Mucosa of descending colon (tissue), 3 donors: ENCODE measurements at places on chromosomes 5 and 9.

GRCh38 chr5:163512526-163512925 is 7.1 kb downstream of the MAT2B start:
- no peak for DNase-seq

GRCh38 chr5:96626956-96627355 is 35.2 kb upstream of the CAST start:
- no peak for DNase-seq

- no peak for DNase-seq
Observed at GRCh38 chr9:105637787-105638395, 24.4 kb upstream of the TAL2 start.

- no peak for DNase-seq
Observed at GRCh38 chr9:88923092-88923491, 68.2 kb upstream of the S1PR3 start.

- no peak for DNase-seq
Observed at GRCh38 chr5:77229887-77230286, 19.4 kb downstream of the PDE8B start.

DNA sequence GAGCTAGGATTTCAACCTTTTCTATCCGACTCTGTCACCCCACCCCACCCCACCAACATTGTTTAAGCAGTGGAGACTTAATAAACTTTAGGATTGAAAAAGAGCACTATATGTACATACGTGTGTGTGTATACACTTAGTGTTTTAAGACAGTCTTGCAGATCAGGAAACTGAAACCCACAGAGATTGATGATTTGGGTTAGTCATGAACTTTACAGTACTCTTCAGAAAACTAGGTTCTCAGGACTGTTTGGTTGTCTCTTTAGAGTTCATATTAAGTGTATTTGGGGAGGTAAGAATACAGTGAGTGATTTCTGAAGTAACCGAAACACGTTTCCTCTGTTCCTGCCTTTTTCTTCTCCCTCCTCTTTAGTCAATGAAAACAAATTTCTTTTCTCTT is 1043.1 kb downstream of the TLE1 start:
- DNase-seq, result no peak

GRCh38 chr9:107540164-107540561 is 50.6 kb upstream of the KLF4 start:
- DNase-seq, result no peak

DNA sequence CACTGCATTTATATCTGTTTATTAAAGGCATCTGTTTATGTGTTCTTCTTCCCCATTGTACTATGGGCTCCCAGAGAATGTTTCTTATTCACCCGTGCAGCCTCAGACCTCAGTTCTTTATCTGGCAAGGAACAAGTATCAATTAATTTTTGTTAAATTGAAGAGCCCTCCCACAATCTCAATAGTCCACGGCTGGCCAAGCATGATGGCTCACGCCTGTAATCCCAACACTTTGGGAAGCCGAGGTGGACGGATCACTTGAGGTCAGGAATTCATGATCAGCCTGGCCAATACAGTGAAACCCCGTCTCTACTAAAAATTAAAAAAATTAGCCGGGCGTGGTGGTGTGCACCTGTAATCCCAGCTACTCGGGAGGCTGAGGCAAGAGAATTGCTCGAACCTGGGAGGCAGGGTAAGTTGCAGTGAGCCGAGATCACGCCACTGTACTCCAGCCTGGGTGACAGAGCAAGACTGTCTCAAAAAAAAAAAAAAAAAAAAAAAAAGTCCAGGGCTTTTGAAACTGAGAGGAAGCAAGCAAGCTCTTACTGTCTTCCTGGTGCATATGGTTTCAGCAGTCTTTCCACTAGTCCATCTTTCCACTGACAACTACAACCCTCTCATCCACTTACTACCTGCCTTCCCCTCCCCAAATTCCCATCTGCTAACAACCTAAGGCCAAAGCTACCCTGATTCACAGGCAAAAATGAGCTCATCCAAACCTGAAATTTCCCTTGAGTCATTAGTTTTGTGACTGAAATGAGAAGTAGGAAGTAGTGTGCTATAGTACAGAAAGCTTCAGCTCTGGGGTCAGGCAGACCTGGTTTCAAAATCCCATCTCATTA is 2.3 kb upstream of the HK3 start:
- DNase-seq, result no peak
